ENCODE measurements at places on chromosomes 3 and 15.

DNA sequence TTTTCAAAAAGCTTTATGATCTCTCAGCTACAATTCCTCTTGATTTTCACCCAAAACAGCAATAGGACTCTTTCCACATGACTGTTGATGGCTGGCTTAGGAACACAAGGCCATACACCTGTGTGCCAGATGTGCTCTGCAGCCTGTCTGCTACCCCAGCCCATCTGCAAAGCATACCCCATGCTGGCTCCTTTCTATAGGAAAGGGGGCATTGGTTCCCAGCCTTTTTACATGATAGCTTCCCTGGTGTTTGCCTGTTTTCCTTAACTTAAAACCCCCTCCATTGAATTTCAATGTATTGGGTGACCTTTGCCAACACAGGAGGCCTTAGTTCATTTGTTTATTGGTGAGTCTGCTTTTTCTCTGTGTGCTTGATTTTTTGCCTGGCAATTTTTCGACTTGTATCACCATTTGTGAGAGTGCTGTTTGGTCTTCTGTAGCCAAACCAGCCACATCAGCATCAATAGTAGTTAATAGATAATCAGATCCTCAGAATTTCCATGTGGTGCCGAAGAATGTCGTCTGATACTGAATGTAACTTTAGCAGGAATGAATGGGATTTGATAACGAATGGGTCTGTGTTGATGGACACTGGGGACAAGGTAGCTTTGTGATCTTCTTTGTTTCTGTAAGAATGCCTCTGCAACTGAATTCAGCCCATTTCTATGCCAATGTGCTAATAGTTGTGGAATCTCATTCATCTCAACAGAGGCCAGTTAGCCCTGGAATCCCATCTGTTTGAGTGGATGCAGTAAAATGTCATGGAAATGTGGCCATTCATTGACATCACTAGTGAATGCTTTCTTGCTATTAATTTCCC lies 272.2 kb upstream of the RARB start:
- no peak for DNase-seq

DNA sequence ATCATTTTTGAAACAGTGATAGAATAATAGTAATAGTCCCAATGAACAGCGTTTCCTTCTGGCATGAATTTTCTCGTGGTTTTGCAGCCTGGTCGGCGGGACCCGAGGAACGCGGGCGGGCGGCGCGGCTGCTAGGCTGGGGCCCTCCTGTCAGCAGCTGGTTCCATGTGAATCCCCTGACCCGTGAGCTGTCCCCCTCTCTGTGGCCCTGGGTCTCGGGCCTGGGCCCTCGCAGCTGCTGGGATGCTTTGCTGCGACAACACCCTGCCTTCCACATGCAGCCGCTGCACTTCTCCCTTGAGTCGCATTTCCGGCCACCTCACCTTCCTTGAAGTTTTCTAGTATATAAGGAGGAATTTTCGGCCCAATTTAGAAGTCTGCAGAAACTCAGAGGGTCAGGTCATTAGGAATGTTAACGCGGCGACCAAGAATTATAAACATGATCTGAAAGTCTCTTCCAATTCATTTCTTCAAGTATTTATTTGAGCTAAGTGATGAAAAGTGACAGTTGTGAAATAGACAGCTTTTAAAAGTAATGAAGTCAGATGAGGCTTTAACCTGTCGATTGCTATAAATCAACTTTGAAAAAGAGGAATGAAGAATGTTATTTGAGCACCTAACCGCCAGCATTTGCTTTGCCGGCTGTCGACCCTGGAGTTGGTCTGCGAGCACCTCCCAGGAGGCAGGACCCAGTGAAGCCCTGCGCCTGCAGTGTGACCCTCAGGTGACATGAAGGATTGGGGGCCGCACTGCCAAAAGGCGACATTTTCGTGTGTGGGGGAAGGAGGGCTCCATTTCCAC lies 27.7 kb downstream of the NR2F2 start:
- DNase-seq, result no peak

DNA sequence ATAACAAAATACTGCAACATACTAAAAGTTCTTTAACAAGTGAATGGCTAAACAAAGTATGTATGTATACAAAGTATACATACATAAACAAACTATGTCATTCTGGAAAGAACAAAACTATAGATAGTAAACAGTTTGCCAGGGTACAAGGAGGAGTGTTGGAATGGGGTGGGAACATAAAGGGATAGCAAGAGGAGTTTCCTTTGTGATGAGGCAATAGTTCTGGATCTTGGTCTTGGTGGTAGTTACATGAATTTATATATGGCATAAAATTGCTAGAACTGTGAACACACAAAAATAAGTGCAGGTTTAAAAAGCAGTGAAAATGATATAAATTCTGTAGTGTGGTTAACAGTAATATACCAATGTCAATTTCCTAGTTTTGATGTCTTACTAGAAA lies 22.0 kb downstream of the ZNF148 start:
- no peak for DNase-seq

DNA sequence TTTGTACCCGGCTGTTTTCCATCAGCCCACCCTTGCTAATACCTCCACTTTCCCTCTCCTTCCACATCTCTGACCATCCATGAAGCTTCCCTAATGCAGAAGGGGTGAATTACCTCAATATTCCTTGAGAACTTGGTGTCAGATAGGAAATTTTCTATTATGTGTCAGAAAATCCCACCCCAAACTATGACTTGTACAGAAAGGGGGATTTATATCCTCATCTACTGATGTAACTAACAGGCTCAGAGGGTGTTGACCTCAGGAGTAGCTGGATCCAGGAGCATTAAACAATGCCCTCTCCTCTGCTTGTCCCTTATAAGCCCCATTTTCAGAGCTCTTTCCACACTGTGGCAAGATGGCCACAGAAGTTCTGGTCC lies 242.8 kb upstream of the TLE3 start:
- no peak for DNase-seq

DNA sequence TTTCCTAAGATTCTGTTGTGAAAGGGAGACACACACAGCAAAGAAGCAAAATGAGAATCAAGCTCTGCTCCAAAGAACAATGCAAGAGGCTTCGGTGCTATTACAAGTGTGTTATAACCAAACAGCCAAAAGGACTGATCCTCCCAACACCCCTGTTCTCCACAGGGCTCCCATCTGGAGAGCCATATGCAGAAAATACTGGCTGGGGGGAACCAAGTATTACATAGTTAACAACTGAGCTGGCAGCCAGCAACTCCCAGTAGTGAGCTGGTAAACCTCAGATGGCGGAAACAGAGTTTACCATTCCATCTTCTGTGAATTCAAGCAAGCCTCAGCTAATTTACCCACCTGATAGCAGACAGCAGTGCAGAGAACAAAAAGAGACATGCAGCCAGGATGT lies 156.4 kb downstream of the NTRK3 start:
- DNase-seq, result no peak

DNA sequence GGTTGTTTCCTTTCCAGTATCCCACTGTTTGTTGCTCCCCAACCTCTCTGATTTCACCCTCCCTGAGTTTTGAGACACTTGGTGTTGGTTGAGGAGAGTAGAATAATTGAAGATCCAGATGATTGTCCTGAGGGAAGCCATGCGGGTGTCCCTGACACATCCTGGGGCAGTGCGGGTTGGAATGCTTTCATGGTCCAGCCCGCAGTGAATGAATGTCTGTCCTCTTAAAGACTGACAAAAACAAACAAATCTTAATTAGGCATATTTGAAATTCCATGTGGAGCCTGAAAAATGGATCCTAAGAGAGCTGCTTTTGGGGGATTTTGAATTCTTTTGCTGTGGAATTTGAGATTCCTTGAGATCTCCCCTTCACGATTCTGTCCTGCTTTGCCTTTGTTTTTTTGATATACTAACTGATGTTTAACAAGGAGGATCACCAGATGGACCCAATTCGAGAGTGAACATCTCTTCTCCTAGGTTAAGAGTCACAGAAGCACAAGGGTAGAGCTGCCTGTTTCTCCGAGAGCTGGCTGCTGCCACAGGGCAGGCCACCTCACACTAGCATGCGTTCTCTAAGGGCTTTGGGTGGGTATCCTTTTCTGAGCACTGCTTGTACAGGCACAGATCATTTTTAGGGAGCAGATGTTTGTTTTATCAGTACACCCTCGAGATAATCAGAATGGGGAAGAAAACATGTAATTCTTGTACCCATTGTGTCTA lies 47.4 kb downstream of the GPR171 start:
- DNase-seq, result no peak
